Body of pancreas (tissue), 4 donors: ENCODE measurements at places on chromosomes 6 and 20. TPM values are rescaled to one million over a fixed set of nuclear protein-coding genes. Genes with fewer than 3 reads are reported as not detected.

- no peaks in the 10 kb centered on the region for H3K4me1 ChIP-seq
- H3K27me3 ChIP-seq: no peaks in the 10 kb centered on the region
- no peaks in the 10 kb centered on the region for H3K36me3 ChIP-seq
Measured at GRCh38 chr6:117008618-117009017, 131.6 kb downstream of the RFX6 start.

GRCh38 chr6:111738631-111739030 lies 133.0 kb upstream of the TRAF3IP2 start:
- no peaks in the 10 kb centered on the region for H3K27me3 ChIP-seq
- no peak overlapping the region for H3K4me3 ChIP-seq
- no peak for DNase-seq
- H3K36me3 ChIP-seq: no peaks in the 10 kb centered on the region
- H3K4me1 ChIP-seq: no peaks in the 10 kb centered on the region
- no peak overlapping the region for H3K27ac ChIP-seq

DNA sequence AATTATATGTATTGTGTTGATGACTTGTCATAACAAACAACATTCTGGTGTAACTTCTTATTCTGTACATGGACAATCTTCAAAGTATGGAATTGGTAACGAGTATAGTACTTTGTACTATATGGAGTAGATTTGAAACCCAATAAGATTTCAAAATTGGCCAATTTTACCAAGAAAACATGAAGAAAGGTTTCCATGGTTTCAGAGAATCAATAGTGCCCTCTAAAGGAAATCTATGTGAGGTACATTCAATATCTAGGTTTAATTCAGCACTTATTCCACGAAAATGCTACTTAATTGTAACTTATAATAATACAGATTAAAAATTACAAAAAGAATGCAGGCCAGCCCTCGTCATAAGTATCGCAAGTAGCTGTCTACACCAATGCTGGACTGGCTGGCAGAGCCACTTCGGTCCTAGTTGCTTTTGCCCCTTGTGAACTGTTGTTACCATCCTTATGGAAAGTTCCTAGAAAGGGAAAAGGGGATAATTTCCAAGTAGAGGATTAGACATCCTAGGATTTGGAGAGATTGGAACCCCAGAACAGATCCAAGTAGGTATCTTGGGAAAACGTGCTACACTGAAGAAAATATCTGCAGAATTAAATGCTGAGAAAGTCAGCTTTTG lies 70.9 kb downstream of the LCA5 start:
- H3K36me3 ChIP-seq: no peaks in the 10 kb centered on the region
- peak overlapping the region; percentile 41 for H3K27ac ChIP-seq
- no peaks in the 10 kb centered on the region for H3K27me3 ChIP-seq
- H3K4me3 ChIP-seq: no peak overlapping the region
- DNase-seq: no peak

DNA sequence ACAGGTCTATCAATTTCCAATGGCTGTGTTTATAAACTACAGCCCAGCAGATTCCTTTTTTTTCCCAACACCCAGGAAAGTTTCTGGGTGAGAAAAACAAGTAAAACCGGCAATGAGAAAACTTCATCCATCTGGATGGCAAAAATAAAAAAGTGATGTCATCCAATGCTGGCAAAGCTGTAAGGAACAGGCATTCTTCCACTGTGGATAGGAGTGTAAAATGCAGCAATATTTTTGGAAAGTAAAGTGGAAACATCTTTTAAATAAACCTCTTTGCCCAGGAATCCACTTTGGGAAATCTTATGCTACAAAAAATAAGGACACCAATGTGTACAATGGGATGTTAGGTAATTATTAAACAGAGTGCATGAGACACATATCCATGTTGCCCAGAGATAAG lies 102.1 kb upstream of the NT5E start:
- no peak for DNase-seq
- no peak overlapping the region for H3K4me3 ChIP-seq
- no peaks in the 10 kb centered on the region for H3K36me3 ChIP-seq

DNA sequence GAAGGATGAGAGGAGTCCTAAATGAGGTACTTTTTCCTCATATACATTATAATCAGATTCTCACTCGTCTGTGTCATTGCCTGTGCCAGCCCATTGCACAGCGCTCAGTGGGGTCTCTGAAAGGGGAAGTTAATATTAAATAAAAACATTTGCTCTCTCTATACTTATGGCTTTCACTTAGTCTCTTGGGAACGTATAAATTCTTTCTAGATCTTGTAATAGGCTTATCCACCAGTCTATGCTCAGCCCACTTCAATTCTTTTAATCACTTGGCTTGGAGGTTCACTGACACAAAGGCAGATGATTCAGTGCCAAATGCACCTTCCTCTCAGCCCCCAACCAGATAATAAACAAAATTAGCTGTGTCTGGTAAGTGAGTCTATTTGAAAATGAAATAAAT lies 164.3 kb upstream of the OGFRL1 start:
- no peak overlapping the region for H3K4me3 ChIP-seq
- H3K27ac ChIP-seq: no peak overlapping the region
- no peak for DNase-seq
- H3K36me3 ChIP-seq: no peaks in the 10 kb centered on the region
- H3K27me3 ChIP-seq: no peaks in the 10 kb centered on the region

DNA sequence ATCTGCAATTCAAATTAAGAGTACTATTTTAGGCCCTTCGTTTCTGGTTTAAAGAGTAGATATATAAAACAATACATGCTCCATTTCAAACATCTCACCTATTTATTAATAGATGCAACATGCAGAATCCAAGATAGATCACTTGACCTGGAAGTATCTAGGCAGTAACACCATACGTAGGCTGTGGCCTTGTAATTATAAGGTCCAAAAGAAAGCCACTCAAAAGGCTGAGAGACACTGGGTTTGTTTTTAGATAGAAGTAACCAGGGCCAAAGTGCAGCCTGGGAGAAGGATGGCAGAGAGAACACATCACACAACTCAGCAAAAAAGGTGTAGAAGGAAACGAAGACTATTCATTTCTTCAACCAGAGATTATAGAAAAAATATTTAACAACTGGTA lies 8.4 kb upstream of the GFOD1 start:
- no peak for DNase-seq
- H3K36me3 ChIP-seq: no peaks in the 10 kb centered on the region
- no peaks in the 10 kb centered on the region for H3K27me3 ChIP-seq
- H3K4me3 ChIP-seq: no peak overlapping the region
- H3K27ac ChIP-seq: no peak overlapping the region

- no peak overlapping the region for H3K27ac ChIP-seq
- no peak overlapping the region for H3K4me3 ChIP-seq
- H3K27me3 ChIP-seq: no peaks in the 10 kb centered on the region
- no peak for DNase-seq
Measured at GRCh38 chr20:20160520-20160919, 108.2 kb downstream of the CFAP61 start.

DNA sequence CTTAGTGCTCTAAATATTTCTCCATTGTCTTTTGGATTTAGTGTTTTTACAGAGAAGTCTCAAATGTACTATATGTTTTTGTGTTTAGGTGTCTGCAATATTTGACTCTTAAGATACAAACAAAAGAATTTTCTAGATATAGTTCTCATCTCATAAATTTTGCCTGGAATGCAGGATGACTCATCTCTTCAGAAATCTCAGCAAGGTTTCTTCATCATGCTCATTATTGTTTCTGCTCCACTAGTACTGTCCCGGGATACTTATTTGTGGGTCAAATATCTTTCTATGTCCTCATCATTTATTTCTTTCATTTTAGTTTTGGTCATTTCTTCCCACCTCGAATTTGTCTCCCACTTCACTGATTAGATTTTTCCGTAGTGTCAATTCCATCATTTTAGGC lies 9.5 kb downstream of the AHI1 start:
- H3K27ac ChIP-seq: no peak overlapping the region
- H3K27me3 ChIP-seq: no peaks in the 10 kb centered on the region
- H3K4me3 ChIP-seq: no peak overlapping the region
- no peaks in the 10 kb centered on the region for H3K4me1 ChIP-seq

DNA sequence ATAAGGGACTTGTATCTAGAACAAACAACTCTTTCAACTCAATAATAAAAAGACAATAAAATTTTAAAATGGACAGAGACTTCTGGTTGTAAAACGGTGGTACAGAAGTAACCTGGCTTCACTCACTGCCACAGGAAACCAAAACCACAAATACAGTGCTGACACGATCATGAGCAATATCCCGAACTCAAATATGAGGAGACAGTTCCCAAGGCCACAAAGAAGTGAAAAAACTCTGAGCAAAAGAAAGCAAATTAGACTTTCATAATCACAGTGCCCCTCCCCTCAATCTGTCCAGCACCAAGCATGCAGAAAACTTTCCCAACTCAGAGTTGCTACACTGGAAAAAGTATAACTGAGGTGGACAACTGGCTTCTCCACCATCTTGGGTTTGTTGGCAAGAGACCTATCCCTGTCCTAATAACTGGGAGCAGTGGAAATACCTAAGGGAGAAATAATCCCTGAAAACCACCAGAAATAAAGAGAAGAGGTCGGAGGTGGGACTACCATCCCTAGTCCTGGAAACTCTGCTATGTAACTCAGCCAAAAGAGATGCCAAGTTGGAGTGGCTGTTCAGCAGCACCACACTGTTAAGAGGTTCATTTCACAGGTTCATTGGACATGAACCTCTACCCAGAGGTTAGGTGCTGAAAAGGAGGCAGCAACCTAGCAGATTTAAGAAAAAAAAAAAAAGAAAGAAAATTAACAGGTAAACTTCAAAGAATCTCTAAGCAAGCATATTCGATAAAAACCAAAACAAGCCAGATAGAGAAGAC lies 55.5 kb downstream of the REV3L start:
- peaks cover 40% of the 10 kb centered on the region for H3K4me1 ChIP-seq
- H3K4me3 ChIP-seq: no peak overlapping the region
- no peaks in the 10 kb centered on the region for H3K27me3 ChIP-seq
- H3K36me3 ChIP-seq: no peaks in the 10 kb centered on the region
- H3K27ac ChIP-seq: no peak overlapping the region

DNA sequence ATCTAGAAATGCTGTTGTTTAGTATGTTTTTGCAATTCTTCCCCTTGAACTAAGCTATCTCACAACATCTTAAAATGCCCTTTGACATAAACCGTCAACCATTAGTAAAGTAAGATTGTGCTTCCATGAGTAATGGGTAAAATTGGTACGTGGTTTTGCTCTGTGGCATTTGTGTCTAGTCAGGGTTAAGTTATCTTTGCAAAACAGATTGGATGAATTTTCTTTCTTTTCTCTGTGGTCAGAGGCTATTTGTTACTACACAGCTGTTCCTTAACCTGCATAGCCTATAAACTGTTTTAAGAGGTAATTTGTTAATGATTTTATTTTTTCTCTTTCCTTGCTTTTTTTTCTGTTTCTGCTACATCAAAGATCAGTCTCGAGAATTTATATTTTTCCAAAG lies 75.4 kb downstream of the RPP40 start:
- H3K4me3 ChIP-seq: no peak overlapping the region
- H3K27ac ChIP-seq: no peak overlapping the region
- H3K36me3 ChIP-seq: no peaks in the 10 kb centered on the region
- H3K27me3 ChIP-seq: no peaks in the 10 kb centered on the region
- no peaks in the 10 kb centered on the region for H3K4me1 ChIP-seq

GRCh38 chr6:118780668-118781067 lies 113.3 kb upstream of the ASF1A start:
- no peak overlapping the region for H3K4me3 ChIP-seq
- no peaks in the 10 kb centered on the region for H3K36me3 ChIP-seq
- peaks cover 12% of the 10 kb centered on the region for H3K4me1 ChIP-seq
- no peak for DNase-seq

DNA sequence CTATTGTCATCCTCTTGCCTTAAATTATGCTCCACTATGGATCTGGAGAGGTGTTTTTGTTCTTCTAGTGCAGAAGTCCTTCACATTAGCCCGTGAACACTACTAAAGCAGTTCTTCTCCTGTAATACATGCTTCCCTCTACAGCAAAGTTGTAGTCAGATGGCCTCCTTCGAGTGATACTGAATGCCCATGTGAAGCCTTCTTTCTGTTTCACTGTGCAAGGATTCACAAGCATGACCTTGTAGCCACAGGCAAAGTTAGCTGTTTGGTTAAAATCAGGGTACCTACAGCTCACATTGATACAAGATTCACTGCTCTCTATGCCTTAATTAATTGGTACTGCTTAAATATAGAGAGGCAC lies 47.6 kb downstream of the ARHGAP18 start:
- no peaks in the 10 kb centered on the region for H3K36me3 ChIP-seq
- no peaks in the 10 kb centered on the region for H3K27me3 ChIP-seq
- H3K27ac ChIP-seq: peak overlapping the region; percentile 42
- H3K4me3 ChIP-seq: no peak overlapping the region

The BPIFB1 gene
- not detected for total RNA-seq

The SLC39A7 gene
- 57.3 TPM for total RNA-seq

The NCOA7 gene
- 26.5 TPM for total RNA-seq

The PRSS16 gene
- 10.9 TPM for total RNA-seq

The NKX2-2 gene
- total RNA-seq: 9.6 TPM

The PTPRK gene
- 60.6 TPM for total RNA-seq
